ENCODE measurements at places on chromosomes 7 and 10. TPM values are rescaled to one million over a fixed set of nuclear protein-coding genes. Genes with fewer than 3 reads are reported as not detected.

The PNLIPRP2 gene
- total RNA-seq, result not detected

The CPA2 gene
- total RNA-seq, result not detected

The CYP3A7 gene
- not detected for total RNA-seq

The MEST gene
- total RNA-seq, result 5.6 TPM

The HOXA4 gene
- 3.7 TPM for total RNA-seq

DNA sequence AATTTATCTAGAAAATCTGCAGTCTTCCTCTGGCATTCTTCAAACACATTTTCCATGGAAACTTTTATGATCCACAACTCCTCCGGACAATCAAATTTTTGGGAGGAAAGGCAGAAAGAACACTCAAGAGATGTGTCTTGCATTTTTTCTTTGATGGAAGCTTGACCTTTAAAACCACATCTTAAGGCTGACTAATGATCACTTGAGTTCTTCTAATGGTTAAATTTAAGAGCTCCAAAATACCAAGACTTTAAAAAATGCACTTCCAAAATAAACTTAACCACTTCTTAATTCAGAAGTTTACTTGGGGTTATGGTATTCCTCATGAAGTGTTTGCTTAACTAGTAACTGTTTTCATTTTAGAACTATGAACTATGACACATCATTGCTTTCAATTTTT is 43.3 kb downstream of the ETV1 start:
- H3K4me1 ChIP-seq, result no peaks in the 10 kb centered on the region
- no peak overlapping the region for H3K27ac ChIP-seq
- H3K27me3 ChIP-seq, result no peaks in the 10 kb centered on the region
- no peak for DNase-seq

DNA sequence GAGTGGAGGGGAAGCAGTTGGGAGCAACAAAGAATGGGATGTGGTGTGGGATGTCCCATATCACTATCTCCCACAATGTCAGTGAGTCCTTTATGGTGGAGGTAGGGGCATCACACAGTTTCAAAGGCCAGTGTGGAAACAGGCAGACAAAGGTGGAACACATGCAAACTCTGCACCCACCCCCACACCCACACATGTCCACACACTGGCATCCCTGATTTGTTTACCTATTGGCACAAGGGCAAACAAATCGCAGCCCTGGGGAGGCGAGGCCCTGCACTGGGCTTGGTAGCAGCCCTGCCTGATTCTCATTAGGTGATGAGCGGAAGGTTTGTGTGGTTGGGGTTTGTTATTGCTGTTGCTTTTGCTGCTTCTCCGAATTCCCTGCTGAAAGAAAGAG is 243.3 kb downstream of the GRID1 start:
- DNase-seq, result no peak
- H3K27me3 ChIP-seq, result no peaks in the 10 kb centered on the region
- H3K4me1 ChIP-seq, result no peaks in the 10 kb centered on the region
- H3K27ac ChIP-seq, result no peak overlapping the region

DNA sequence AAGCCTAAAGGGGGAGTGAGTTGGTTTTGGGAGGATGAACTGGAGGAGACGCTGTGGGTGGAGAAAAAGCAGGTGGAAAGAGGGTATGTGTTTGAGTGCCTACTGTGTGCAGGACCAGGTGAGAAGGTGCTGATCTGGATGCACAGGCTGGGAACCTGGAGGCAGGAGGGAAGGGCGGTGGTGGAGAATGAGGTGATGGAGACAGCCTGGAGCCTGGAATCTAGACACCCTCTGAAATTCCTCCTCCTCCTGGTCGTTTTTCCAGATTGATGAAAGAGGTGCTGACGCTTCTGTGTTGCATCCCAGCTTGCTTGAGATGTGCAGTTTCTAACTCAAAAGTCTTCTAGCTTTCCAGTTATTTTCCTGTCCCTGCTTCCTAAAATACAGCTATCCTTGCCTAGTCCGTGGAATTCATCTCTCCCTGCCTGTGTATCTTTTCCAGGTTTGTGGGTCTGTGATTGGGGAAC is 67.5 kb downstream of the LRMDA start:
- no peak overlapping the region for H3K4me3 ChIP-seq
- H3K27ac ChIP-seq, result no peak overlapping the region
- H3K36me3 ChIP-seq, result no peaks in the 10 kb centered on the region
- no peaks in the 10 kb centered on the region for H3K27me3 ChIP-seq

- no peak overlapping the region for H3K27ac ChIP-seq
- H3K36me3 ChIP-seq, result no peaks in the 10 kb centered on the region
- no peaks in the 10 kb centered on the region for H3K27me3 ChIP-seq
- H3K4me3 ChIP-seq, result no peak overlapping the region
- no peak for DNase-seq
- peaks cover 51% of the 10 kb centered on the region for H3K4me1 ChIP-seq
Measured at GRCh38 chr10:17206210-17206709, 4.8 kb upstream of the TRDMT1 start.

DNA sequence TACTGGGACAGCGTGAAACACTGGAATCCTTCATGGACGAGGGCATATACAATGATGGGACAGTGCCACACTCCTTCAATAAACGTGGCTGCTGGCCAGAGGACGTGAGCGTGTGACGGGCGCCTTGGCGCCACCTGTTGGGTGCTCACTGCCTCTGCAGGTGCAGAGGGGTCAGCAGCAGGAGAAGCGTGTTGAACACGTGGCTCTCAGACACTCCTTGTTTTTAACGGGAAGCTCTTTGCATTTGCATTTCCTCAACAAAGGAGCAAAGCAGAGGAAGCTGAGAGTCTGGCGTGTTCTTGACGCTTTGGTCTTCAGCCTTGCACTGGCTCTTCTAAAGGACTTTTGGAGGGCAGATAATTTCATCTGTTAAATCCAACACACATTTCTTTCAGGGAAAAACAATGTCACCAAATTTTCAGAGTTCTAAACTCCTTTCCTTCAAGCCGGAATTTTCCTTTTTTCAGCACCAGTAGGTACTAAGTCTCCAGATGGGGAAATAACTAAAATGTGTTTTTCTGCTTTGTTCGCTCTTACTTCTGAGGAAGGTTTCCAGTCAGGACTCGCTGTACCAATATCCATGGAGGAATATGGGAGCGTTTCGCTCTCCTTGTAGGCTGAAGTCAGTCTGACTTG is 2.9 kb upstream of the GET4 start:
- peak overlapping the region; percentile 70 for H3K27ac ChIP-seq
- no peak overlapping the region for H3K4me3 ChIP-seq
- DNase-seq, result peak; percentile 49
- peaks cover 28% of the 10 kb centered on the region for H3K36me3 ChIP-seq

DNA sequence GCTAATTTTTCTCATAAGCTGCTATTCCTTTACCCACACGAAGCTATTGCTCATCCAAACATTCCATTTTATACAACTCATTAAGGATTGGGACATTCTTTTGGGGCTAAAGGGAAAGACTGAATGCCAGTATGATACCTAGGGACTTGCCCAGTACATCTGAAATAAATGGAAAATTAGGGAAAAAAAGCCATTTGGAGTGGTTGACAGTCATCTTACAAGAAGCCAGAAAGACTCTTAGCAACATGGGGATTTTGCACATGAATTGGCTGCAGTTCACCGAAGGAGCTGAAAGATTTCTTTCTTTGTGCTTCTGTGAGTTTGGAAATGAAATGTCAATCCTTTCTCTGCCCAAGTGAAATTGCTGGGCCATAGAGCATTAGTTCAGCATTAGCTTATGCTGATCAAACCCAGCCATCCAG is 43.3 kb upstream of the MTURN start:
- no peak for DNase-seq
- peaks cover 3% of the 10 kb centered on the region for H3K4me1 ChIP-seq
- H3K4me3 ChIP-seq, result no peak overlapping the region
- H3K36me3 ChIP-seq, result no peaks in the 10 kb centered on the region
- H3K27me3 ChIP-seq, result no peaks in the 10 kb centered on the region

DNA sequence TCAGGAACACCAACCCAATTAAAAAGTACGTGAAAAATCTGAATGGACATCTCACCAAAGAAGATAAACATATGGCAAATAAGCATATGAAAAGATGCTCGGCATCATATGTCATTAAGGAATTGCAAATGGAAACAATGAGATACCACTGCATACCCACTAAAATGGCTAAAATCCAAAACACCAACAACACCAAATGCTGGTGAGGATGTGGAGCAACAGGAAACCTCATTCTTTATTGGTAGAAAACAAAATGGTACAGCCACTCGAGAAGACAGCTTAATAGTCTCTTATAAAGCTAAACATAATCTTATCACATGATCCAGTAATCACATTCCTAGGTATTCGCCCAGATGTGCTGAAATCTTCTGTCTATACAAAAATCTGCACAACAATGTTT is 13.1 kb downstream of the RSU1 start:
- no peak overlapping the region for H3K4me3 ChIP-seq
- no peak overlapping the region for H3K27ac ChIP-seq
- no peak for DNase-seq
- H3K27me3 ChIP-seq, result no peaks in the 10 kb centered on the region
- H3K4me1 ChIP-seq, result no peaks in the 10 kb centered on the region

All from thoracic aorta (tissue), 2 donors.